ENCODE measurements at places on chromosomes 11 and 22. TPM values are rescaled to one million over a fixed set of nuclear protein-coding genes. Genes with fewer than 3 reads are reported as not detected.

The C22orf31 gene
- not detected for total RNA-seq

The OTOG gene
- total RNA-seq, result 0.32 TPM

The SLC22A6 gene
- total RNA-seq, result not detected

The SCGB1D4 gene
- not detected for total RNA-seq

The APOBEC3G gene
- total RNA-seq, result 16.1 TPM

The FGF4 gene
- not detected for total RNA-seq

The PTPRJ gene
- total RNA-seq, result 59.4 TPM

The HTATIP2 gene
- total RNA-seq, result 106 TPM

The INS gene
- total RNA-seq, result not detected

The LRRC56 gene
- 2.2 TPM for total RNA-seq

The AGBL2 gene
- 3.2 TPM for total RNA-seq

The OR51E2 gene
- total RNA-seq, result not detected

The CD3D gene
- not detected for total RNA-seq

The TRIM29 gene
- total RNA-seq, result 3.3 TPM

DNA sequence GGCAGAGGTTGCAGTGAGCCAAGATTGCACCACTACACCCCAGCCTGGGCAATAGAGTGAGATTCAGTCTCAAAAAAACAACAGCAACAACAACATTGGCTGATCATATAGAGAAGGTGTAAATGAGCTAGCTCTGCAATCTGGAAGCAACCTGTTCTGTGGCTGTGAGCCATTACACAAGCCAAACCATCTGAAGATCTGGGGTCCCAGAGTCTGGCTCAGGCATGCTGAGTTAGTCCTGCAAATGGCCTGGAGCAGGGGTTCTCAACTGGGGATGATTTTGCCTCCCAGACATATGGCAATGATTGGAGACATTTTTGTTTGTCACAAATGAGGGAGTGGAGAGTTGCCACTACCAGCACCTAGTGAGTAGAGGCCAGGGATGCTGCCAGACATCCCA lies 42.3 kb upstream of the RAB1B start:
- DNase-seq, result no peak

- DNase-seq, result no peak
Measured at GRCh38 chr11:70536051-70536877, 137.9 kb downstream of the CTTN start.

DNA sequence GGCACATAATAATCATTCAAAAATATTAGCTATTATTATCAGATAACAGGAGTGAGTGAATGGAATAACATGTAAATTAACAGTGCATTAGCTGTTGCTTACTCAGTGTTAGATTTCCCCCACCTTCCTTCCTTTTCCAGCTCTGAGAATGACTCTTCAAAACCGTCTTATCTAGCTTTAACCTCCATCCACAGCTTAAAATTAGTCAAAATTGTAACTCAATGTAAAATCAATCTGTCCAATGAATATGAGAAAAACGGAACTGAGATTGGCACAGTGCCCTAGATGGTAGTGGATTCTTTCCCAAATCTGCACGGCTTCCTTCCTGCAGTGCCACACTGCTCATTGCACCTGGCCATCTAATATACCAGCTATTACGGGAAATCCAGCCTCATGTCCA lies 156.8 kb upstream of the BDNF start:
- DNase-seq, result no peak

DNA sequence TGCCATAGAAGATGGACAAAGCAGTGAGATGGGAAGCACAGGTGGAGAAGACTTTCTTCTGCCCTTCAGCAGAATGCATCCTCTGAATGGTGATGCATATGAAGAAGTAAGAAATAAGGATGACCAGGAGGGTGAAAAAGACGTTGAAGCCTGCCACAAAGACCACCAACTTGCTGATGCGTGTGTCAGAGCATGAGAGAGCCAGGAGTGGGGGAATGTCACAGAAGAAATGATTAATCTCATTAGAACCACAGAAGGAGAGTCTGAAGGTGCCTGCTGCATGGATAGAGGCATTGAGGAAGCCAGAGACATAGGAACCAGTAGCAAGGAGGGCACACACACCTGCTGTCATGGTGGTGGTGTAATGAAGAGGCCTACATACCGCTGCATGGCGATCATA lies 550 bp downstream of the OR5B21 start:
- DNase-seq, result no peak

- DNase-seq, result no peak
Measured at GRCh38 chr22:17845790-17846189, 71.5 kb upstream of the BID start.

DNA sequence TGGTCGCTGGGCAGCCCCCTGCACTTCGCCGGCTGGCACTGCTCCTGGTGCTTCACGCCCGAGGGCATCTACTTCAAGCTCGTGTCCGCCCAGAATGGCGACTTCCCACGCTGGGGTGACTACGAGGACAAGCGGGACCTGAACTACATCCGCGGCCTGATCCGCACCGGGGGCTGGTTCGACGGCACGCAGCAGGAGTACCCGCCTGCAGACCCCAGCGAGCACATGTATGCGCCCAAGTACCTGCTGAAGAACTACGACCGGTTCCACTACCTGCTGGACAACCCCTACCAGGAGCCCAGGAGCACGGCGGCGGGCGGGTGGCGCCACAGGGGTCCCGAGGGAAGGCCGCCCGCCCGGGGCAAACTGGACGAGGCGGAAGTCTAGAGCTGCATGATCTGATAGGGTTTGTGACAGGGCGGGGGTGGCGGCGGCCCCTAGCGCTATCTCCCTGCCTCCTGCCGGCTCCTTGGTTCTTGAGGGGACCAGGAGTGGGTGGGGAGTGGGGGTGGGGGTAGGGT lies 13.5 kb upstream of the MIEF1 start:
- no peak for DNase-seq

- DNase-seq, result no peak
Measured at GRCh38 chr11:75603791-75604736, 42.0 kb downstream of the SERPINH1 start.

DNA sequence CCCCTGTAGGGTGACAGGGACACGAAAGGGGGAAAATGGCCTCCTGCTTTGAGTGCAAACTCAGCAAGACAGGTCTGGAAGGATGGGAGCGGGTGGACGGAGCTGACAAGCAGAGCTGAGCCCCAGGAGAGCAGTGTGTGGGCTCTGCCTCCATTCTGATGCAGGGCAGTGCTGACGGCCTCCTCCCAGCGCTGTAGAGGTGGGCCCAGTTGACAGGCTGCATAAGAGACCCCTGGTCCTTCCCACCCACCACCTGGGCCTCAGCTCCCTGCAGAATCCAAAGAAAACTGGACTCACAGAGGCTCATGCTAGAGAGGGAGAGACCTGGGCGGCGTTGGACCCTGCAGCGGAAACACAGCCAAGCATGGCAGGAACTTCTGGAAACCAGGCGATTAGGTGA lies 1113.4 kb downstream of the BRD1 start:
- DNase-seq, result no peak

GRCh38 chr11:79956061-79956460 lies 515.2 kb upstream of the TENM4 start:
- DNase-seq, result no peak

DNA sequence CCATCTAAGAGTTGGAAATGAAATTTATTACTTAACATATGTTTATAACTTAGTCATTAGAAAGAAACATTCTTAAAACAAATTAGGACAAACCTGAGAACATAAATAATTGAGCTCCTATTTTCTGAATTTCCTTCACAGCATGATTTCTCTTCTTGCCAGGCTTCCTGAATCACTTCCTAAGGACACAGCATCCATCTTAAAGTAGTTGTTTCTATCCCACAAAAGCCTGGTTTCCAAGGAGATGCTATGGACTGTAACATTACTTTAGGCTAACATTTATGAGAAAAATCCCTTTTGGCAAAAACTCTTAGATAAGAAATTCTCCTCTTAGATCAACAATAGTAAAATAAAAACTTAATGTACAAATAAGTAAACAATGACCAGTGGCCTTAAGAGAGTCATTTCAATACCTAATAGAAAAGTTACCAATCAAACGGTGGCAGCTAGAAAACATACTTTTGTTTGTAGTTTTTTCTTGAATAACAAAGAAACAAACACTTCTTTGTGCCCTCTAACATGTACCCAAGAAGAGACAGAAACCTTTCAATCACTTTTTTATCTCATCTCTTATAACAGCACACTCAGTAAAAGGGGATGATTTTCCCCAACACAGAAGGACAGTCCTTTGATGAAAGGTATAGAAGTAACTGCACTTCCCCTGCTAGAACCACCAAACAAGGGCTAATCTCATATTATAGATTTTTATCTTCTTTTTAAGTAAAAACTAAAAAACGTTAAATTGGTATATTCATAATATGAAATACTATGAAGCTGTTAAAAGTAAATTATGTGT lies 74.5 kb downstream of the TTC28 start:
- DNase-seq, result no peak

DNA sequence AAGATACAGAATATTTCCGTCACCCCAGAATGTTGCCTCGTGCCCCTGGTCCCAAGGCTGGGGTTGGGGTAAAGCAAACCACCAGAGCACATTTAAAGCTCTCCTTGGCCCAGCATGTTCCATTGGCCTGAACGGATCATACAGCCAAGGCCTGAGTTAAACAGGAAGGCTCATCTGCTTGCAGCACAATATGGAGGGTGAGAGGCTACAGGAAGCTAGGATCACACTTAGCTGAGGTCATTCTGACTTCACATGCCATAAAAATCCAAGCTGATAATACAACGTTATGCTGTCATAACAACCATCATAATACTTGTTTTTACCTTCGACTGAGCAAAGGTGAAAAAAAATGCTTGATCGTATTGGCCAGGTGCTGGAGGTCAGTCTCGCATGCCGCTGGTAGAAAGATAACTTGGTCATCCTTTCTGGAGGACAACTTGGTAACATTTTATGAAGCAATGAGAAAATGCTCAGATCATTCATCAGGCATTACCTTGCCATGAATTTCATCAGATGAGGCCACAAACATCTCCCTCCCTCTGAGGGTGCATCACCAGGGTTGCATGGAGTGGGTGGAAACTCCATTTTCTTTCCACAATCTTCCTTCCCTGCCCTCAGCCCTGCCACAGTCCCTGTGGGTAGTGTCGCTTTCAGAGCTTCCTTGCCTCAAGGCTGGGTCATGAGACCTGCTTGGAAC lies 31.9 kb upstream of the RTL6 start:
- no peak for DNase-seq

DNA sequence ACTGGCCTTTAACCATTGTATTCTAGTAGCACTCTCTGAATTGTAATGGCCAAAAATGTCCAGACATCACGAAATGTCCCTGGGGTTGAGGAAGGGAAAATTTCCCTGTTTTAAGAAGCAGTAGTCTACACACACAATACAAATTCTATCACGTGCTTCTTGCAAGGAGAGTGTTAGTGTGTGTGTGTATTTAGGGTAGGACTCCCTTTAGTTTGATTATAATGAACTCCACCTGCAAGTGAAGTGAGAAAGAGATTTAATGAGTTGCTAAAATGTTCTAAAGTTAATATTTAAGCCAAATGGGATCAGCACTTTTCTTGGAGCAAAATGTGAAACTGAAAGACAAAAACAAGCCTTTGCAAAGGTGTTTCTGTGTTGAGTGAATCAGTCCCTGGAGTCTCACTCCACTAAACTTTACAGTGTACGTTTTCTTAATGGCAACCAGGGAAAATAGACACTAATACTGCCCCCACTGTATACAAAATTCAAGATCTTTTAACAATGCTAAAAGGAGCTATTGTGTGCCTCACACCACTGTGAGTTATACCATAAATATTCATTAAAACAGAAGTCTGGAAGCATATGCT lies 590.3 kb upstream of the TENM4 start:
- DNase-seq, result no peak

DNA sequence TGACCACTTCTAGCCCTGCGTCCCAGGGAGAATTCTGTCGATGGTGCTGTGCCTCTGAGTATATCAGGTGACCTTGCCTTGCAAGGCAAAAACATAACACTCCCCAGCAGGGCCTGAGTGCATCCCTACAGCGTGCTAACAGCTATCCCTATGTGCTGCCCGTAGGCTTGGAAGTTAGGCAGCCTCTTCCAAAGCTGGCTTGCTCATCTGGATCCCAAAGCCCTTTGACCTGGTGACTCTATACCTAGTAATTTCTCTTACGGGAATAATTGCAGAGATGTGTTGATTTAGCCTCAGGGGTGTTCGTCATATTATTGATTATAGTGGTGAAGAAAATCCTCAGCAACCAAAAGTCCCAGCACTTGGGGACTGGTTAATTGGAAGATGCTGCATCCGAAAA lies 32.6 kb upstream of the CRYBB3 start:
- peak; percentile 16 for DNase-seq

DNA sequence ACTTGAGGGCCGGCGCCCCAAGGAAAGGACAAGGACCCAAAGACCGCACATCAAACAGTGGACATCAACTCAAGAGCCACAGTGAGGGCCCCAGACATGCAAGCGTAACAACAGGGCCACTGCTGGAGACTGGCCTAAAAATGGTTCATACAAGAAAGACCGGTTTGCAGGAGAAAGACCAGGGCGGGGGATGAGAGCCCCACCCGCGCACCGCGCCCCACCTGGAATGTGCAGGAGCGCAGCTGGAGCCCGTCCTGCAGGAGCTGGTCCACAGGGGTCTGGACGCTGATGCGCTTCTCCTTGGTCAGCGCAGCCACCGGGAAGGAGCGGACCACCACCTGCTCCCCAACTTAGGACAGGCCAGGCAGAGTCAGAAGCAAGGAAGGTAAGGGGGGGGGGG lies 13.9 kb downstream of the SBF1 start:
- DNase-seq, result no peak

DNA sequence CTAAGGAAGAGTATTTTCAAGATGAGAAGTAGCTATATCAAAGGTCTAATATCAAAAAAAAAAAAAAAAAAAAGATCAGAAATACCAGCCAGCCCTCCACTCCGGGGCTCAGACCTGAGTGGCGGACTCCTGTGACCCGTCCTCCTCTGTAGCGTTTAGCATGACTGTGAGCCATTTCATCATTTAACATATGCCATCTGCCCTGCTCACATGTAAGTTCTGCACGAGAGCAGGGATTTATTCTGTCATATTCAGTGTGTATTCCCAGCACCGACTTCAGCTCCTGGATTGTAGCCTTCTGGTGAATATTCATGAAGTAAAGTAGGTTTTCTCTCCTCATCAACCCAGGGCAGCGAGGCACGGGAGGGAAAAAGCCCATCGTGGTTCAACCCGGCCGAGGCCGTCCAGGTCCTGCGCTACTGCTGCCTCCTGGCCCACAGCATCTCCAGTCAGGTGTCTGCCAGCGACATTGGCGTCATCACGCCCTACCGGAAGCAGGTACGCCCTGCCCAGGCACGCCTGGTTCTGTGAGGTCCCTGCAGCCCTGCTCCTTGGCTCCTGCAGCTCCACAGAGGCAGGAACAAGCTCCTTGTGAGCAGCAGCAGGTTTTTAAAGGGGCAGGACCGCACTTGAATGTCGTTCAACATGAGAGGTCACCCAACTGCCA lies 12.7 kb upstream of the PANX2 start:
- peak; percentile 79 for DNase-seq

GRCh38 chr11:74205181-74205580 lies 34.1 kb downstream of the PPME1 start:
- no peak for DNase-seq
